ENCODE measurements at places on chromosomes 11 and 22. TPM values are rescaled to one million over a fixed set of nuclear protein-coding genes. Genes with fewer than 3 reads are reported as not detected.

- no peak overlapping the region for H3K27ac ChIP-seq
- DNase-seq = no peak
- no peaks in the 10 kb centered on the region for H3K36me3 ChIP-seq
- H3K27me3 ChIP-seq = peaks cover 38% of the 10 kb centered on the region
Observed at GRCh38 chr11:64032050-64032449, 3.7 kb upstream of the FLRT1 start.

GRCh38 chr11:85114786-85115185 is 512.4 kb downstream of the DLG2 start:
- no peaks in the 10 kb centered on the region for H3K27me3 ChIP-seq
- H3K4me3 ChIP-seq = no peak overlapping the region
- DNase-seq = no peak

DNA sequence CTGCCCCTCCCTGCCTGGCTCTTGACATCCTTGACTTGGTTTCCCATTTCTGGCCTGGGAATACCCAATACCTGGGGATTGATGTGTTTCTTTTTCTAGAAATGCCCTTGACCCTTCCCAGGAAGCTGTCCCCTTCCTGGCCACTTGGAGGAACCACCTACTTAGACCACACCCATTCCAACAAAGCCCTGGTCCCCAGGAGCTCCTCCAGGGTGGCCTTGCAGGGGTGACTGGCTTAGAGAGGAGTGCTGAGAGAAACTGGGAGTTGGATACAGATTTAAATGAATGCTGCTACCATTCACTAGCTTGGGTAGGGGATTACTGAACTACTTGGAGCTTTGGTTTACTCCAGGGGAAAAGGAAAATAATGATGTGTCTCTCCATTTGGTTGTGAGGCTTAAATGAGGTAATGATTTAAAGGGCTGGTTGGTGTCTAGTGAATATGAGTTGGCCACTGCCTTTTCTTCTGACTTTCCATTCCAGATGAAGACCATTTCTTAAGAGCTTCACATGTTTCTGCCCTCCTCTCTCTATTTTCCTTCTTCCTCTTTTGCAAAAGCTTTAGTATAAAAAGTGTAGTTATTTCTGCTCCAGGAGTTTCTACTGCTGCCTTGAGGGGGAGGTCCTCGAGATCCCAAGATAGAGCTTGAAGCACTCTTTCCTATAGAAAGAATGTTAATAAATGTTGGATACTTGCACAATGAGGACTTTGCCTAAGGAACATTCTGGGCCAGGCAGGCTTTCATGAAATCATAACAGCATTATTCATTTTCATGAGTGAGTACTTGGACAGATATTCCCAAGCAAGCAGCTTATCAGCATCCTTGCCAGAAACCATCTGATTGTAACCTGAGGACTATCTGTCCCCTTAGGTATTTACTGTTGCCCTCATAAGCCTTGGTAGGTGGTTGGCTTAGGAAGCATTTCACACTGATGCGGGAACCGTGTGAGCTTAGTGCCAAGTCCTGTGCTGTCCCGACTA is 22.4 kb downstream of the PANX1 start:
- no peak overlapping the region for H3K4me3 ChIP-seq
- no peaks in the 10 kb centered on the region for H3K27me3 ChIP-seq
- peak overlapping the region; percentile 85 for H3K27ac ChIP-seq
- peaks cover 50% of the 10 kb centered on the region for H3K4me1 ChIP-seq

DNA sequence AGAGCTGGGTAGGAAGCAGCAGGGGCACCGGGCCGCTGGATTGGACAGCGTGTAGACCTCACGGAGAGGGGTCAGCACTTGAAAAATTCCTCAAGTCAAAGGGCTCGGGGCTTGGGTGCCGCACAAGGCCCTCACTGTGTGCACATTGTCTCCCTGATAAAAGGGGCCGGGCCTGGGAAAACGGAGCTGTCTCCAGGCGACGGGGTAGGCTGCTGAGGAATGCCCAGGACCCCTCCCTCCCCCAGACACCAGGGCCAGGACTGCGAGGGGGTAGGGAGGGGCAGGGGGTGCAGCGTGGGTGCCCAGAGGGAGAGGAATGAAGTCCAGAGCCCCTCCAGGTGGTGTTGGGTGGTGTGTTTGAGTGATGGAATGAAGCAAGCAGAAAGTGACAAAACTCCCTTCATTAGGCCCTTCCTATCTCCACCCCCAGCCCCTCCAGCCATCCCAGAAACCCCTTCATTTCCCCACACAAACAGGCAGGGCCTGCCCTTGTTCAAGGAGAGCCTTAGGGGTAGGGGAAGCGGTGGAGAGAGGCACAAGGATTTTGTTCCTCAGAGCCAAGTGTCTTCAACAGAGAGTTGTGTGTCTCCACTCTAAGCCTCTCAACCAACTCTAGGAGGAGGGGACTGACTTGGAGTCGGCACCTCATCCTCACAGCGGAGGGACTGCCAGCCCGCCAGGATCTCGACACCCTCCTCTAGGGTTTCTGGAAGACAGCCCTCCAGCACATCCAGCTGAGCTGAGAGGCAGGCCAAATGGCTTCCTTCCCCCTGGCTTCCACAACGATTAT is 63.9 kb downstream of the SYN3 start:
- H3K4me3 ChIP-seq = no peak overlapping the region
- H3K36me3 ChIP-seq = no peaks in the 10 kb centered on the region
- DNase-seq = no peak
- peaks cover 4% of the 10 kb centered on the region for H3K27me3 ChIP-seq
- no peak overlapping the region for H3K27ac ChIP-seq
- peaks cover 3% of the 10 kb centered on the region for H3K4me1 ChIP-seq

- H3K36me3 ChIP-seq = no peaks in the 10 kb centered on the region
- H3K4me3 ChIP-seq = no peak overlapping the region
- no peak for DNase-seq
Observed at GRCh38 chr11:110903830-110904229, 191.6 kb upstream of the ARHGAP20 start.

- no peaks in the 10 kb centered on the region for H3K36me3 ChIP-seq
- no peaks in the 10 kb centered on the region for H3K27me3 ChIP-seq
- H3K27ac ChIP-seq = no peak overlapping the region
- no peak overlapping the region for H3K4me3 ChIP-seq
Observed at GRCh38 chr11:20368438-20368837, 4.9 kb downstream of the HTATIP2 start.

- no peaks in the 10 kb centered on the region for H3K36me3 ChIP-seq
- no peak for DNase-seq
- no peaks in the 10 kb centered on the region for H3K4me1 ChIP-seq
- no peak overlapping the region for H3K4me3 ChIP-seq
Observed at GRCh38 chr11:33615751-33616150, 84.9 kb downstream of the C11orf91 start.

PKNOX2 gene
- 3.6 TPM for polyA plus RNA-seq

OTOG gene
- polyA plus RNA-seq = 0.10 TPM

DNA sequence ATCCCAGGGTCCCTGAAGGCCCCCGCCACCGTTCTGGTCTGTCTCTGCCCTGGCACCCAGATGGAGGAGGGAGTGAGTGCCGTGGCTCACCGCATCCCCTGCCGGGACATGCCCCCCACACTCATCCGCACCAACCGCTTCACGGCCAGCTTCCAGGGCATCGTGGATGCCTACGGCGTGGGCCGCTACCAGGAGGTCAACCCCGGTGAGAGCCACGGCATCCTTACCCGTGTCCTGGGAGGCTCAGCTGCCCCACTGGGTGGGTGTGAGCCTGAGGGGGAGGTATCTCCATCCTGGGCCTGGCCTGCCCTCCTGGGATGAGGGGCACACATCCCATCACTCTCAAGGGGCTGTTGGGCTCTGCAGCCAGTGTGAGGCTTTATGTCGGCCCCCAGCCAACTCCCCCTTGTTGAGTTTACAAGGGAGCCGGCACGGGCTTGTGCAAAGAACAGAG is 6.1 kb downstream of the TCIRG1 start:
- peaks cover 69% of the 10 kb centered on the region for H3K36me3 ChIP-seq
- peaks cover 17% of the 10 kb centered on the region for H3K4me1 ChIP-seq
- H3K27me3 ChIP-seq = no peaks in the 10 kb centered on the region
- no peak for DNase-seq
- H3K4me3 ChIP-seq = no peak overlapping the region

GGTLC3 gene
- 0.34 TPM for polyA plus RNA-seq

DNA sequence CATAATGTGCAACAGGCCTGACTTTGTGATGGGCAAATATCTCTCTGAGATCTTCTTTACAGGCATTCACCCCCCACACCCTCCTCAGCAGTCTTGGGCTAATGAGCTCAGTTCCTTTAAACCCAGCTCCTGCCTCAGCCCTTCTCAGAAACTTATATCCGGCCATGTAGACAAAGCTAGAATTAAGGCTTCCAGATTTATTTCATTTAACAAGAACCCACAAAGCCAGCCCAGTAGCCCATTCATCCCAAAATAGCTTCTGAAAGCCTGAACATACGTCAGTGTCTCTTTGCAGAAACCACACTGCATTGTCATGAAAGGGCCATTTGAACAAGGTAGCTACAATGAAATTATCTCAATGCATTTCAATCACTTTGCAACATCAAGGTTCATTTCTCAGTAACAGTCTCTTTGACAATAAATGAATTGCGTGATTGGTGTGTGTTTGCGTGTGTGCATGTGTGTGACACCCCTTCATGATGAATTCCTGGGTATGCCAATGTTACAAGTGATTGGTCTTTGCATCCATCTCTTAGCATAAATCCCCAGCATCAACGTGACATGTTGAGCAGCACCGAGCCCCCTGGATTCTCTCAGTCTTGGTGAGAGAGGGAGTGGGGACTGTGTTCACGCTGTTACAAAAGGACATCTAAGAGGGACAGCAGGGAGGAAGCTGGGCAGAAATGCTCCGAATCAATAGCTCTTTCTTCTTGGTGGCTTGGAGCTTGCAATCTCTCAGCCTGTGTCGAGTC is 299.6 kb downstream of the KIRREL3 start:
- peaks cover 4% of the 10 kb centered on the region for H3K27me3 ChIP-seq
- H3K36me3 ChIP-seq = no peaks in the 10 kb centered on the region
- no peak overlapping the region for H3K27ac ChIP-seq
- H3K4me3 ChIP-seq = no peak overlapping the region

SPTBN2 gene
- 7.1 TPM for polyA plus RNA-seq

UCP3 gene
- polyA plus RNA-seq = 2.3 TPM

DNA sequence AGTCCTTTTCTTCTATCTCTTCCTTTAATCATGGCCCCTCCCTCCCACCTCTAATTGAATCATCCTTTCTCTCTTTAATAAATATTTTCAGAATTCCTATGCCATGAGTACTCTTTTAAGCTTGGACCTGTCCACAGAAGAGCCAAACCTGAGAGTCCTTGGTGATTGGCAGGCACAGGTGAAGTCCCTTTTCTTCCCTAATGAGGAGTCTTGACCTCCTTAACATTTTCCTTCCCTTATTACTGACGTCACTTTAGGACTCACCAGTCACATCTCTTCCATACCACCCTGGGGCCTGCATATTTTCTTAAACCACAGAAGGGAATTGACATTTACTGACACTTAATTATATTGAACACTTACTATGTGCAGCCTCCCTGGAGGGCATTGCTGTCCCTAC is 41.0 kb upstream of the RASSF10 start:
- H3K27ac ChIP-seq = no peak overlapping the region
- peaks cover 5% of the 10 kb centered on the region for H3K4me1 ChIP-seq

GRCh38 chr22:44925465-44926123 is 84.2 kb downstream of the PHF21B start:
- H3K36me3 ChIP-seq = no peaks in the 10 kb centered on the region
- H3K4me1 ChIP-seq = no peaks in the 10 kb centered on the region
- no peak overlapping the region for H3K27ac ChIP-seq
- H3K27me3 ChIP-seq = no peaks in the 10 kb centered on the region
- no peak overlapping the region for H3K4me3 ChIP-seq
- DNase-seq = no peak

GRCh38 chr11:113805640-113806039 is 26.0 kb downstream of the CLDN25 start:
- H3K4me3 ChIP-seq = no peak overlapping the region
- no peak for DNase-seq
- no peak overlapping the region for H3K27ac ChIP-seq
- H3K4me1 ChIP-seq = peaks cover 5% of the 10 kb centered on the region
- H3K27me3 ChIP-seq = no peaks in the 10 kb centered on the region
- H3K36me3 ChIP-seq = peaks cover 47% of the 10 kb centered on the region

- H3K4me3 ChIP-seq = no peak overlapping the region
- H3K36me3 ChIP-seq = peaks cover 3% of the 10 kb centered on the region
- peak; percentile 50 for DNase-seq
Observed at GRCh38 chr11:36478700-36479329, 31.3 kb downstream of the TRAF6 start.

RRM1 gene
- polyA plus RNA-seq = 48.2 TPM
